ENCODE measurements at places on chromosomes 1 and 21. TPM values are rescaled to one million over a fixed set of nuclear protein-coding genes. Genes with fewer than 3 reads are reported as not detected.

KCNJ6 gene
- total RNA-seq: not detected

KCNJ10 gene
- 0.28 TPM for total RNA-seq

TMPRSS3 gene
- 1.0 TPM for total RNA-seq

NCAM2 gene
- 0.53 TPM for total RNA-seq

DIPK1A gene
- total RNA-seq: 10.7 TPM
